ENCODE measurements at places on chromosomes 3 and 15.
A peak's percentile ranks its signal among the peaks of the same experiment; 100 is the strongest.

DNA sequence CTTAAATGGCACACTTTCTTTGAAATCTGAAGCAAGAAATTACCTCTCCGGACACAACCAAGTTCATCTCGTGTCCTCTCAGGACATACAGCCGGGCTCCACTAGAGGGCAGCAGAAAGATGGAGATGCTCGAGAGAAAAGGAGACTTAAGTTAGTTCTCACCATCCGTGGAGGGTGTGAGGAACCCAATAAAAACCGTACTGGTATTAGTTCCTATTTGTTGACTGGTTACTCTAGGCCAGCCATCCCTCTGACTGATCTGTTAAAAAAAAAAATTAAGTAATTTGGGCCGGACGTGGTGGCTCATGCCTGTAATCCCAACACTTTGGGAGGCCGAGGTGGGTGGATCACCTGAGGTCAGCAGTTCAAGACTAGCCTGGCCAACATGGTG lies 7.9 kb upstream of the CYP11A1 start:
- peak; percentile 80 for DNase-seq

DNA sequence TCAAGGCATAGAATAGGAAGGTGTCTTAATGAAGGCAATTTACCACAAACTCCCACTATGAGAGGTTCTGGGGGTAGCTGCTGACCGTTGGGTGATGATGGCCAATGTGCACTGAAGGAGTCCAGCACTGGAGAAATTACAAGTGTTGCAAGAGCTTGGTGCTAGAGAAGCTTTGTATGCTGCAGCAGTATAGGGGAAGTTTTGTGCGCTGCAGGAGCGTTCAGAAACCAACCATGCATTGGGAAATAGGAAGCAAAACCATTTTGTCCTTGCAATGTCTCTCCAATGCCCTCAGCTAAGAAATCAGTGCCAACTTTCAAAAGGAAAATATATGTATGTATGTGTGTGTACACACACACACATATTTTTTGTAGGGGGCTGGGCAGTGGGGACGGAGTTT lies 441.6 kb upstream of the NAALADL2 start:
- no peak for DNase-seq

- no peak for DNase-seq
Observed at GRCh38 chr15:36970522-36970921, 129.8 kb downstream of the MEIS2 start.

DNA sequence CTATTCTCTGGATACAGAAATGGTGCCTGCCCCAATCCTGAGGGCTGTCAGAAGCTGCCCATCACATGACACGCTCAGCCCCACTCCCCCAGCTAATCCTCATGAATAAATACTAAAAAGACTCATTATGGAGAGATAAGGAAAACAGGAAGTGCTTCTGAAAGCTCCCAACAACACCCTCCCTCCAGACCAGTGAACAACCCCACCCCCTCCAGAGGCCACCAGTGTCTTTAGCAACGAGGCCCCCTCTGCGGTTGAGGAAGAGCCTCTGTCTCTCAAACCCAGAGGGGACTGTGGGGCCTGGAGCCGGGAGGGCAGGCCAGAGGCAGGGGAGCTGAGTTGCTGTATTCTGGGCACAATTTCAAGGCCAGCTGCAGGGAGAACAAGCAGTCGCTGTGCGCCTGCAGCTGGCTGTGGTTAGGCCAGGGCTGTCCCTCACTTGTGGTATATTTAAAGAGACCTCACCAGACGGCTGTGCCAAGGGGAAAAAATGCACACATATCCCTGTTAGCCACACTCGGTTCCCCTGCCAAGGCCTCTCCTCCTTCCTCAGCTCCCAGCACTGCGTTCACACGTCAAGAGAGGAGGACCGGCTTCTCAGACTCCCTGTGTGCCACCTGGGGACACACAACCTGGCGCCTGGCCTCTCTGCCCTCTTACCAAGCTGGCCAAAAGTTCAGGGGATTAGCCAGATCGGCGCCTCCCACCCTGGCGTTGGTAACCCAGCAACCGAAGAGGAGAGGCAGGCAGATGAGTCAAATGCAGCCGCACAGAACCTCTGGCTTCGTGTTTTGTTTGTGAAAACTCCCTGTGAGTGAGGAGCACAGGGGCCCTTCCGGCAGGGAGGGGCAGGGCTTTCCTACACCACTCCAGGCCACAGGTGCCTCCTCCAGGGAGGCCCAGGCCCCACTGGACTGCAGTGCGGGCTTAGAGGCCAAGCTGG lies 101.2 kb upstream of the ETV5 start:
- DNase-seq = no peak

DNA sequence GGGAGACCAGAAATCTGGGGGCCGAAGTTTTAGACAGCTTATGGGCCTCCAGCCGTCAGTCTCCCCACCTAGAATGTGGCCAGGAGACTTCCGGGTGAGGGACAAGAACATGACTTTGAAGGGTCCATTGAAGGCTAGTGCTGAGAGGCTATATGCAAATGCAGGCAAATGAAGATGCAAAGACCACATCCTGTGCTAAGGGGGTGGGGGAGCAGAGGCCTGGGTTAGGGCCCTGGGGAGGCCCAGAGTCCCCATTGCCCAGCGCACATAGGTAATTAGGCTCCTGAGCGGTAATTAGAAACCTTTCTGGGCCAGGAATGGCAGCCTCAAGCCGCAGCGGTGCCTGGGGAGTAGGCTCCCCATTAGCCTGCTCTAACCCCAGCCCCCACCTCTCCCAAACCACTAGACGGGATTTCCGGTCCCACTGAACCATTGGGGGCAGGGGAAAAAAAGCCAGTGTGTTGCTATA lies 6.8 kb downstream of the CSK start:
- no peak for DNase-seq

DNA sequence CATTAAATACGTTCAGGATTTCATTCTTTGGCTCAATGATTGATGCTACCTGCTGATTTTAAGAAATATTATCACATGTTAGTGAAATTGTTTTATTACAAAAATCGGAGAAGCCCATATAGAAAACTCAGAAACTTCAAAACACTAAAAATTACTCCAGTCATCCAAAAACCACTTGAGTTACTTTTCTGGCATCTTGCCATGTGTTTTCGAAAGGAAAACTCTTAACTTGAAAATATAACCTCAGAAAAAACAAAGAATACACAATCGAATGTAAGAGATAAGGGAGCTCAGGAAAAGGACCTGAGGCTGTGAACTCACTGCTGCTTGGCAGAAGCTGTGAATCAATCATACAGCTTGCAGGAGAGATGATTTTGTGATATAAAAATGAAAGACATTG lies 151.3 kb upstream of the SLITRK3 start:
- DNase-seq = no peak

- no peak for DNase-seq
Observed at GRCh38 chr15:67164401-67164791, 90.1 kb downstream of the AAGAB start.

Data from stimulated activated CD8-positive, alpha-beta memory T cell treated with anti-CD3 and anti-CD28 coated beads, Interleukin-15, amount 100 ng/mL, for 4 hours (primary cell).